ENCODE measurements at places on chromosomes 7 and 10.

DNA sequence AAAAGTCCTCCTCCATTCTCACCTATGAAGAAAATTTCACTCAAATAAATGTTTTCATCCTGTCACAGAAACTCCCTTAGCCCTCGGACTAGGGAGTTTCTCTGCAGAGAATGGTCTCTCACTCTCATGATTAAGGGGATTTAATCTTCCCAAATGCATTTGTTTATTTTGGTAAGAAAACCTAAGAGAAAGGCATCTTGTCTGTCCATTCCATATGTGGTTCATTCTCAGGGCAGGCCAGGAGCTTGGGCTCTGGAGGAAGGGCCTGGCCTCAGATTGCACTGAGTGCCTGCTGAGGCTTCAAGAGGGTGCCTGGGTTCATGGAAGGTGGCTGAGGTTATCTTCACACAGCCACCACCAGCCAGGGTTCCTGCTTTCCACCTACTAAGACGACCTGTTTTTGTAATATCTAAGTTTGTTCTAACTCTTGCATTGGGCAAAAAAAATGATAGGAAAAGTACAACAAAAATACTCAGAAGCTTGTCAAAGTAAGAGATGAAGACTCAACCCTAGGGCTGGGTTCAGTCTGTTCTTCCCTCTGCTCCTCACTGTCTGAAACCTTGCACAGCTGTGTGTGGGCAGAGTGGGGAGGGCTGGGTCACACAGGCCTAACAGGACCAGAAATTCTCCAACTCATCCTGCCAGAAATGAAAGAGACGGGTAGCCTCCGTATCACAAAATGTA lies 186.7 kb downstream of the CXCL12 start:
- DNase-seq, result no peak

DNA sequence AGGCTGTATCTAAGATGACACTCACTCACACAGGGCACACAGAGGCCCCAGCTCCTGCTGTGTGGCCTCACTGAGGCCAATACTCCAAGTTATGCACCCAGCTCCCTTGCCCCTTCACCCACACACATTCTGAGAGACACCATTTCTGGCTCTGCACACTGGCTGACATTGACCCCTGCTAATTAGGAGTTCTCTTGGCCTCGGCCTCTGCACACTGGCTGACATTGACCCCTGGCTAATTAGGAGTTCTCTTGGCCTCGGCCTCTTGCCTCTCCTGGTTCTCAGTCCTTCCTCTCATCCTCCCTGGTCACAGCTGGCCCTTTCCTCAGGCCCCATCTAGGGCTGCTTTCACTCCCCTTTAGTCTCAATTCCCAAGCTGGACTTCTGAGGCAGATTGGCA lies 97.3 kb downstream of the GRID1 start:
- no peak for DNase-seq

DNA sequence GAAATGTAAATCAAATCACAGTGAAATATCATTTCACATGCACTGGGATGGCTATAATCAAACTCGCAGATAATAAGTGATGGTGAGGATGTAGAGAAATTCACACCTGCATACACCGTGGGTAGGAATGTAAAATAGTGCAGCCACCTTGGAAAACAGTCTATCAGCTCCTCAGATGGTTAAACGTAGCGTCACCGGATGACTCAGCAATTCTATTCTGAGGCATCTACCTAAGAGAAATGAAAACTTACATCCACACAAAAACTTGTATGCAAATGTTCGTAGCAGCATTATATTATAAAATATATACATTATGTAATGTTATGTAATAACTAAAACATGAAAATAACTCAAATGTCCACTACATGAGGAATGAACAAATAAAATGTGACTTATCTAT lies 38.9 kb downstream of the SH3PXD2A start:
- DNase-seq, result no peak

DNA sequence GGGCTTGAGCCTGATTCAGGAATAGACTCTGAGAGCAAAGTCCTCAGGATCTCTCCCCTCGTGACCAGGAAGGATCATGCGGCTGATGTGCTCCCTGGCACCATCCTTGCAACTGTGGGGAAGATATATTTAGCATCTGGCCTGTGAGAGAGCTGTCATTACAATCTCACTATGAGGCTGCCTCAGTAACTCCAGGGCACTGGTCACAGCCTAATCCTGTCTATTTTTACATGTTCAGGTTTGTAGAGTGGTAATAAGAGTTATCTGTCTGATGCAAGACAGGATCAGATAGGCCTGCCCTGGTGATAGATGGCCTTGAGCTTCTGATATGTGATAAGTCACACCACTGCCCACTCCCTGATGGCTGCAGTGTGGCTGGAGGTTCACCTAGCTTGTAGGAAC lies 50.7 kb downstream of the PPP1R3C start:
- DNase-seq, result no peak

DNA sequence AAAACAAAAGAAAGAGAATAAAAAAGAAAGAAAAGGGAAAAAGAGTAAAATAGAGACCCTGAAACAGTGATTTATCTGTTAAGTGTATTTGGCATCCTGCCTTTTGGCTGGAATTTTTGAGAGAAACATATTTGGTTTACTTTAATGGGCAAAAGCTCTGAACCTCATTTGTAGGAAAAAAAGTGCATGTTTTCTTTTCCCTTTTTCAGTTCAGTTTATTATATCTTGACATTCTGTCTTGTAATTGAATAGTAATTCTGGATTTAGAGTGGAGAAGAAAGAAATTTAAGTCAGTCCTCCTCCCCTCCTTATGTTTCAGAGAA lies 69.5 kb downstream of the ARID5B start:
- DNase-seq, result no peak

- no peak for DNase-seq
Measured at GRCh38 chr7:98556288-98556687, 60.8 kb upstream of the NPTX2 start.

DNA sequence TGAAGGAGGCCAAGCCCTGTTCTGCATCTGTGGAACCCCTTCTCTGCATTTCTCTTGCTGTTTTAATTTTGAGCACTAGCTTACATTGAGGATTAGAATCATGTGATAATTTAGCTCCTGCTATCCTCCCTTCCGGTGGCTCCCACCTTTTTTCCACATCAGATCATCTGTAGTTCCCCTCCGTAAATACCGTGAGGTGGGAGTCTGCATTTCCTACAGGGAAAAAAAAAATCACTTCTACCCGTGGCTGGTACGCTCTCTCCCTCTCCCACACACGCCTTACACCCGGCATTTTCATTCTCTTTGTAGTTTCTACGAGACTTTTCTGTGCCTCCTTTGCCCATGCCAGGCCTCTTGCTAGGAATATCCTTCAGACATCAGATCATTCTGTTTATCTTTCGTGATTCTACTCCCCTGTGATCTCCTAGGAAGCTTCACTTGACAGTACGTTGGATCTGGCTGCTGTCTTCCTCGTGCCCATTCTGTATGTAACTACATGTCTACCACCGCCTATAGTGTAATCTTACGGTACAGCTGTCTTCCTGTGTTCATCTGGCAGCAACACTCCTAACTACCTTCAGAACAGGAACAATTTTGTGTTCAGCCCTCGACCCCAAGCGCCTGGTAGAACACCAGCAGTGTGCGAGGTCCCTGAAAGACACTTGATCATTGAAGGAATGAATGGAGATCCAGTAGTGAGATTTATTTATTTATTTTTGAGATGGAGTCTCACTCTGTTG lies 41.7 kb upstream of the OCM start:
- DNase-seq, result no peak

DNA sequence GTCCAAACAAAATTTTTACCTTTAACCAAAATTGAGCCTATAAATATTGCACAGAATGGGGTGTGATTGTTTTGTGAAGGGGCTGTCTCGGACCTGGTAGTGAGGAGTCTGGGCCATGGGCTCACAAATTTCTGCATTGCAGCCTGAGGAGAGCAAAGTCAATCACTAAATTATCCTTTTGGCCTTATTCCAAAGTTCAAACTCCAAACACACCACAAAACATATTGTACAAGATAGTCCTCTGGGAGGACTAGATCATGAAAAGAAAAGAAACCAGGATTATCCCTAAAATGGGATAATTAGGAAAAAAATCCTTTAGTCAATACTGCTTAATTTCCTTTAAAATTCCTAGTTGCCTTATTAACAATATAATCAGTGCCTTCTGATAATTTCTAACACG lies 115.5 kb downstream of the BUB3 start:
- no peak for DNase-seq

DNA sequence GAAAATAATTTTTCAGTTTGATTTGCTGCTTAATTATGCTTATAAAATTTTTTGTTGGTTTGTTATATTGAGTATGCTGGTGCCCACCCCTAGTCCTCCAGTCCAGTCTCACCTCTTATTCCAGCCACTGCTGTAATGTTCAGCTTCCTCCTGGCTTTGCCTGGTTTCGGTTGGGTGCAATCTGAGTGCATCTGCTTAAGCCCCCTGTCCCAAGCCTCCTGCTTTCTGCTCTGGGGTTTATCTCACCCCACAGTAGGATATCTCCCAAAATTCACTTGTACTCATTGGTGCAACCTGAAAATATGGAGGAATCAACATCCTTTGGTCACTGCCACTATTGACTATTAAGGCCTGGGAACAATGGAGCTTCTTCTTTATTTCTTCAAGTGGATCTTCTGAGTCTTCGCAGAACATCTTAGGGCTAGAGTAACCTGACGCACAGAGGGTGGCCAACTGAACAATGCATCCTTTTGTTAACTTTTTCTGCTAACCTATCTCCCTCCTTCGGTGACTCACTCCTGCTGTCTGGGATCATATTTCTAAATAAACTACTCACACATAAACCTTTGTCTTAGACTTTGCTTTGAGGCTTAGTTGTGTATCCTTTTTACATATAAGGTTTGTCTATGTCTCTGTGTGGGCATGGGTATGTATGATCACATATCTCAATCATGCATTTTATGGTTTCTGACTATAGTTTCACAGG lies 19.1 kb upstream of the SOSTDC1 start:
- DNase-seq, result no peak
